ENCODE measurements at places on chromosomes 5 and 9.

GRCh38 chr9:75607521-75607920, 283.0 kb upstream of the PCSK5 start:
- H3K4me3 ChIP-seq: no peak overlapping the region
- H3K4me1 ChIP-seq: no peaks in the 10 kb centered on the region
- no peak for DNase-seq
- no peak overlapping the region for H3K27ac ChIP-seq
- no peaks in the 10 kb centered on the region for H3K27me3 ChIP-seq

GRCh38 chr5:155260798-155261197, 247.2 kb downstream of the KIF4B start:
- no peak for DNase-seq
- no peaks in the 10 kb centered on the region for H3K27me3 ChIP-seq
- H3K4me3 ChIP-seq: no peak overlapping the region
- no peaks in the 10 kb centered on the region for H3K36me3 ChIP-seq

- no peak overlapping the region for H3K27ac ChIP-seq
- H3K4me3 ChIP-seq: no peak overlapping the region
Measured at GRCh38 chr5:5313101-5313635, 109.3 kb upstream of the ICE1 start.

DNA sequence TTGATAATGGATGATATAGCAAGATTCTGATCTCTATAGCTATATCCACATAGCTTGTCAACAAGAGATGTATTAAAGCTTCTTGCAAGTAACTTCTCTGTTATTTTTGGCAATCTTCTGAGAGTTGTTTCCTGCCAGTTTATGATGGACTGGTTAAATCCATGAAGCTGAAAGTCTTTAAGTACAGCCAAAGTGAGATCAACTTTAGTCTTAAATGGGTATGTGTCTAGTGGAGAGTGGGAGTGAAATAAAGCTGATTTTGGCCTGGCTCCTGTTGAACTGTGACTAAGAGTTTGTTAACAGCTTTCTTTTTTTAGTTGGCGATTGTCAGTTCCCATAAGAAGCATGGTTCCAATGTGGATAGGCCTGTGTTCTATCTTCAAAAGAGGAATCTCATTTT, 350.9 kb upstream of the PCSK5 start:
- H3K4me1 ChIP-seq: no peaks in the 10 kb centered on the region
- no peak for DNase-seq
- no peak overlapping the region for H3K27ac ChIP-seq
- no peaks in the 10 kb centered on the region for H3K36me3 ChIP-seq

DNA sequence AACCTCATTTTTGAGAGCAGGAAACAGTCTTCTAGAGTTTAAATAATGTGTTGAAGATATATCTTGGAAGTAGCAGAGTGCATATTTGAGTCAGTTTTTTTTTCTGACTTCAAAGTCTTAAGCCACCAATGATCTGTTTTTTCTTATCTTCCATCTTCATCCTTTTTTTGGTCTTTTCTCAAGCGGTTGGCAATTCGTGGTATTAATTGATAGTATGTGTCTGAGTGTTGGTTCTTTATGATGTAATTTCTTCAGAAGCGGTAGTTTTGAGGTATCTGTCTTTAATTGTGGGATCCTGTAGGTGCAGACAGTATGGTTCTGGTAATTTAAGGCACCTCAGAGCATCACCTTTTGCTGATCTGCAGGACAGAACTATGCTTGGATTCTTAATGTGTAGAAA, 3.9 kb downstream of the CSNK1G3 start:
- H3K4me1 ChIP-seq: peaks cover 18% of the 10 kb centered on the region
- no peak for DNase-seq
- H3K36me3 ChIP-seq: no peaks in the 10 kb centered on the region
- no peaks in the 10 kb centered on the region for H3K27me3 ChIP-seq
- H3K27ac ChIP-seq: no peak overlapping the region

- no peaks in the 10 kb centered on the region for H3K4me1 ChIP-seq
- no peaks in the 10 kb centered on the region for H3K27me3 ChIP-seq
- H3K36me3 ChIP-seq: no peaks in the 10 kb centered on the region
- no peak overlapping the region for H3K4me3 ChIP-seq
- DNase-seq: no peak
Measured at GRCh38 chr5:167579693-167580055, 711.8 kb upstream of the WWC1 start.

- H3K27ac ChIP-seq: no peak overlapping the region
- no peaks in the 10 kb centered on the region for H3K4me1 ChIP-seq
- H3K4me3 ChIP-seq: no peak overlapping the region
- no peaks in the 10 kb centered on the region for H3K27me3 ChIP-seq
- no peaks in the 10 kb centered on the region for H3K36me3 ChIP-seq
Measured at GRCh38 chr9:24624481-24624880, 78.8 kb upstream of the IZUMO3 start.

DNA sequence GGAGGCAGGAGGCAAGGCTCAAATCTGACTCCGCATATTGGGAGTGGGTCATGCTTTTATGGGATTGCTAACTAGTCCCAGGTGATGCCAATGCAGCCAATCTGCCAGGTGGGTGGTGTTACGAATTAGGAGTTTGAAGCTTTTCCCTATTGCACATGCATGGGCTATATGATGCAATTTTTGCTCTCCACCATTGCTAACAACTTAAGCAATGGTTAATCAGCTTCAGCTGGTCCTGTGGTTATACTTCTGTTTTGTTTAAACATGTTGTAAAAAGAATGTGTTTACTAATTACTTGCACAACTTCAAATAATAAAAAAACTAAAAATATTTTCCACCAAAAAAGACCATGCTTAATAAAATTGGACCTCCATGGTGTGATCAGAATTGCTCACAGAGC, 55.7 kb downstream of the SHC3 start:
- DNase-seq: no peak
- H3K36me3 ChIP-seq: no peaks in the 10 kb centered on the region
- no peaks in the 10 kb centered on the region for H3K4me1 ChIP-seq
- no peak overlapping the region for H3K27ac ChIP-seq
- H3K27me3 ChIP-seq: no peaks in the 10 kb centered on the region

DNA sequence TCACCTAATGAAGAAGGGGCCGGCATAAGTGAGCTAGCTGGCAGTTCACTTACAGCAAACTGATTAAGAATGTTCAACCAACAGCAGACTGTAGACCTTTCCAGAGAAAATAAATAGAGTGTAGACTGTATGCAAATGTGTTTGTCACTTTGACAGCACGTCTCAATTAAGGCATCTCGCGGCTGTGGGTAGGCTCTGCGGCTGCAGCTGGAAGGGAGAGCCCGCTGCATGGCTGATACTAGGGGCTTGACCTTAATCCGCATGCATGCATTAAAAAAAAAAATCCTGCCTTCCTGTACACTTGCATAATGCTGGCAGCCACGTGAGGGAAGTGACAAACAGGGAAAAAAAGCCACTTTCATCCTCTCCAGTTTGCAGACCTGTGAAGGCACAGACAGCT, 82.3 kb downstream of the CRB2 start:
- no peak for DNase-seq
- H3K4me3 ChIP-seq: no peak overlapping the region
- H3K27me3 ChIP-seq: no peaks in the 10 kb centered on the region

DNA sequence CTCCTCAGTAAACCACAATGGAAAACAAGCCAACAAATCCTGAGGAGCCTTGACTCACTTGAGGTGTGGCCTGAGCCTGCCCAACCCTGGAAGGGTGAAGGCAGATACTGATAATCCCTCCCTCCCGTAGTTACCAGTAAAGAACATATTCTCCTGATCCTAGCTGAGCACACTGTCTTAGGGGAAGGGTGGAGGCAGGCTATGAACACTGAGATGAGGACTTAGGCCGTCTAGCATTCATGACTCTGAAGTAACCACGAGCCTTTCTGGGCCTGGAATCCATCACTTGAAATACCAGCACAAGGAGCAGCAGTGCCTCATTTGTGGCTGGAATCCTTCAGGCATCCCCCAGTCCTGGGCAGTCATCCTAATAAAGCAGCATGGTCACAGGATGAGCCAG, 124.5 kb upstream of the PRLR start:
- no peaks in the 10 kb centered on the region for H3K36me3 ChIP-seq
- no peaks in the 10 kb centered on the region for H3K27me3 ChIP-seq
- no peak overlapping the region for H3K27ac ChIP-seq
- no peak overlapping the region for H3K4me3 ChIP-seq

- no peak overlapping the region for H3K27ac ChIP-seq
- no peaks in the 10 kb centered on the region for H3K4me1 ChIP-seq
- H3K4me3 ChIP-seq: no peak overlapping the region
- no peaks in the 10 kb centered on the region for H3K27me3 ChIP-seq
- no peak for DNase-seq
Measured at GRCh38 chr5:40572391-40572790, 107.3 kb upstream of the PTGER4 start.

GRCh38 chr9:7433508-7434292, 365.9 kb downstream of the DMAC1 start:
- no peaks in the 10 kb centered on the region for H3K4me1 ChIP-seq
- no peak for DNase-seq
- no peak overlapping the region for H3K27ac ChIP-seq
- H3K4me3 ChIP-seq: no peak overlapping the region

- H3K27ac ChIP-seq: no peak overlapping the region
- H3K27me3 ChIP-seq: no peaks in the 10 kb centered on the region
- H3K36me3 ChIP-seq: no peaks in the 10 kb centered on the region
- no peak for DNase-seq
- no peaks in the 10 kb centered on the region for H3K4me1 ChIP-seq
Measured at GRCh38 chr5:10797261-10797660, 36.2 kb upstream of the DAP start.

GRCh38 chr5:68049053-68049713, 166.4 kb upstream of the PIK3R1 start:
- H3K4me1 ChIP-seq: no peaks in the 10 kb centered on the region
- H3K36me3 ChIP-seq: no peaks in the 10 kb centered on the region
- no peak overlapping the region for H3K4me3 ChIP-seq
- no peaks in the 10 kb centered on the region for H3K27me3 ChIP-seq
- H3K27ac ChIP-seq: no peak overlapping the region

GRCh38 chr9:90460220-90460619, 182.4 kb downstream of the DIRAS2 start:
- no peaks in the 10 kb centered on the region for H3K27me3 ChIP-seq
- no peaks in the 10 kb centered on the region for H3K36me3 ChIP-seq
- no peak for DNase-seq
- no peak overlapping the region for H3K4me3 ChIP-seq
- no peak overlapping the region for H3K27ac ChIP-seq

- peaks cover 6% of the 10 kb centered on the region for H3K36me3 ChIP-seq
- no peak for DNase-seq
- H3K27me3 ChIP-seq: no peaks in the 10 kb centered on the region
- no peak overlapping the region for H3K4me3 ChIP-seq
- no peak overlapping the region for H3K27ac ChIP-seq
Measured at GRCh38 chr5:14727928-14728458, 63.5 kb downstream of the OTULIN start.

GRCh38 chr9:88824711-88825110, 166.6 kb upstream of the S1PR3 start:
- H3K4me3 ChIP-seq: no peak overlapping the region
- no peak overlapping the region for H3K27ac ChIP-seq
- H3K4me1 ChIP-seq: no peaks in the 10 kb centered on the region
- DNase-seq: no peak

DNA sequence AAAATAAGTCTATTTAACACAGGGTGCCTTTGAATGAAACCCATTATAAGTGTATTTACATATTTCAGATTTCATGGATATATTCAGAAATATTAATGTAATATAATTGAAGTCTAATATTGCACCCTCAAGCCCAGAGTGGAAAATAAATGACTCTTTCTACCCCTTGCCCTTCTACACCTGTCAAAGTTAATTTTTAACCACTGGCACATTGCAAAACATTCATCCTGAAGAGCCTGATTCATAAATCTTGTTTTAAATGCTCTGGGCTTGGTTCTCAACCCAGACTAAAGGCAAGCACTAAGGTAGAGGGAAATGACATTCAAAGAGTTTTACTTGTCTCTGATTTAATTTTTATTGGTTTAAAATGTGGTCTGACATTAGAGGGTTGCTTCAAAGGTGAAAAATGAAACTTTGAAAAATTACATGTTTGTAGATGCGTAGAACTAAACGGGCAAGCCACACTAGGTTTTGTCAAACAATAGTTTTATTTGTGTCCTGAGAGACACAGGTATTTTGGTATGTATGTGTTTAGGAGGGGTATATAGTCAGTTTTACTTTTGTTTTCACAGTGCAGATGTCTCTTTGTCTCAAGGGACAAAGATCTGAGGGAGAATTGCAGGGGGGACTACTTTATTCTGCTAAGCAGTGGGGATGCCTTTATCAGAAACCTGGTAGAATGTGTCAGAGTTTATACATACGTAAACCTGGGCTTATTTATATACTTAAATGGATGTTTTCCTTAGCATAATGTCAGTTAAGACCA, 69.7 kb downstream of the PIK3R1 start:
- H3K27ac ChIP-seq: peak overlapping the region; percentile 38
- peaks cover 7% of the 10 kb centered on the region for H3K36me3 ChIP-seq
- H3K4me3 ChIP-seq: peak overlapping the region; percentile 11
- no peaks in the 10 kb centered on the region for H3K27me3 ChIP-seq
- no peak for DNase-seq
- peaks cover 66% of the 10 kb centered on the region for H3K4me1 ChIP-seq

DNA sequence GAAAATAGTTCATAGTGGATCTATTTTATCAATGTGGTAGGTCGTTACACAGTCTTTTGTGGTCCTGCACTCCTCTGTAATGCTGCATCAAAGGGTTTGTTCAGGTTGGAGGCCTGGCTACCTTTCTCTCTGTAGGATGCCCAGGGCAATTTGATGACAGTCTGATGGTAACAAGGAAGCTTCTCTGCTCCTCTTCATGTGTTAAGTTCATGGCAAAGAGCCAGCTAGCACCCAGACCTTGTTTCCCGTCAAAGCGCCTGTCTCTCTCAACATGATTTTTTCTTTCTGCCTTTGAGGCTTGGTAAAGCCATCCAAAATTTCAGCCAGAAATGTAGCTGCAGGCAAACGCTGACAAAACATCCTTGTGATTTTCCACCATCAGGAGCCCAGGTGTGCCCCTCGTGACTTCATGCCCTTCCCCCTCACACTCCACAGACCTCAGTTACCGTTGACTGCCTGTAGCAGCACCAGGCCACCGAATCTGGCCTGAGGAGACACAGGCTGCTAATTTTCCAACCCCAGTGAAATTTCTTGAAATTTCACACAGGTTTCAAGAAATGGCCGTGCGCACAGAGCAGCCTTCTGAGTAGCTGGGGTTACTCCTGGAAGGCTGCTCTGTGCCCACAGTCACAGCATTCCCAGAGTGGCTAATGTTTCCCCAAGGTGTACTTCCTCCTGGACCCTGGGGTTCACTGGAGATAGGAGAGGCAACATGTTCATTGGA, 292.7 kb downstream of the CWC27 start:
- H3K36me3 ChIP-seq: no peaks in the 10 kb centered on the region
- H3K4me3 ChIP-seq: no peak overlapping the region
- H3K27me3 ChIP-seq: no peaks in the 10 kb centered on the region
- H3K27ac ChIP-seq: no peak overlapping the region
- no peak for DNase-seq
- no peaks in the 10 kb centered on the region for H3K4me1 ChIP-seq
